ENCODE measurements at places on chromosomes 16 and 17.

GRCh38 chr17:17506181-17506741 lies 10.1 kb upstream of the RASD1 start:
- no peak for DNase-seq

DNA sequence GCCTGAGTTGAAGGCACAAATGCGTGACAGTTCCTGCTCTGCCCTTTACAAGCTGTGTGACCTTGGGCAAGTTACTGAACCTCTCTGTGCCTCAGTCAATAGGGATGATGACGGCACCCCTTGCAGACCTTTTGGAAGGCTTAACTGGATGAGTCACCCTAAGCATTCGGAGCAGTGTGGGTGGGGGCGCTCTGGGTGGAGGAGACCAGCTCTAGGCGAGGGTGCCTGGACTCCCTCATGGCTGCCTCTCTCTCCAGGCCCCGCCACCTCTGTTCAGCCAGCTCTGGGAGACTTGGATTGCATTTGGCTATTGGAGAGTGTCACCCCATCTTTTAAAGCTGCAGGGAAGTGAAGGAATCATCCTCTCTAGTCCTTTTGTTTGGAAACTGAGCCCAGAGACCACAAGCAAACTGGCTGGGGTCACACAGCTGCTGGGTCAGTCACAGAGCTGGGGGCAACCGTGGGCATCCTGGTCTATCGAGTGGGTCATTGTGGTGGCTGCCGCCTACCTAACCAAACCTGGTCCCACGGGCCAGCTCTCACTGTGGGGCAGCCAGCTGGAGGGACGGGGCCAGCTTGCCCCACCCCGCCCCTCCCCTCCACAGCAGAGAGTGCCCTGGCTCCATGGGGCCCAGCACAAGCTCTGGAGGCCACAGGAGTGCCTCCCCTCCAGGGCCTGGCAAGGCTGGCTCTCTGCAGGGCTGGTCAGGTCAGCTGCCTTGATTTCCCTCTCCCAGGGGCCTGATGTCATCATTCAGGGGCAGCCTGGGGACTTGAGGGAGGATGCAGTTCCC lies 20.2 kb upstream of the GSE1 start:
- DNase-seq, result no peak

GRCh38 chr17:46916211-46916610 lies 6.7 kb upstream of the GOSR2 start:
- no peak for DNase-seq

DNA sequence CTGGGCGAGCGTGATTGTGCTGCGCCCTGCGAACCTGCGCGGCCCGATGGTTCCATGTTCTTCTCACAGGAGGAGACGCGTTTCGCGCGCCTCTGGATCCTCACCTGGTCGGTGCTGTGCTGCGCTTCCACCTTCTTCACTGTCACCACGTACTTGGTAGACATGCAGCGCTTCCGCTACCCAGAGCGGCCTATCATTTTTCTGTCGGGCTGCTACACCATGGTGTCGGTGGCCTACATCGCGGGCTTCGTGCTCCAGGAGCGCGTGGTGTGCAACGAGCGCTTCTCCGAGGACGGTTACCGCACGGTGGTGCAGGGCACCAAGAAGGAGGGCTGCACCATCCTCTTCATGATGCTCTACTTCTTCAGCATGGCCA lies 1.0 kb downstream of the FZD2 start:
- no peak for DNase-seq

- no peak for DNase-seq
These were observed 3.7 kb upstream of the VWA3A start for GRCh38 chr16:22088642-22089041.

DNA sequence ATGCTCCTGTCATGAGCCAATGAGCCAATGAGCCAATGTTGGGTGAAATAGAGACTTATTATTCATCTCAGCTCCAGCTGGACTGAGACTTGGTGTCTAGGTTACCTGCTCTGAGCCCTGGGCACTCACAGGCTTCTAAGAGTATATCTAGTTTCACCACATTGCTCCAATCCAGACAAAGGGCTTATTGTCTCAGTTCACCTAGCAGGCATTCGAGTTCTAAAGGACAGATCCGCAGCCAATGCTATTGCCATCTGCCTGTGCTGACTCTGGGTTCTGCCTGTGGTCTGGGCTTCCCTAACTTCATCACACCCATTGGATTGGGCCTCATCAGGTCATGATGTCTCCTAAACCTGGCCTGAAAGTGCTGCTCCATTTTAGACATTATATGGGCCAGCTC lies 66.1 kb upstream of the HS3ST4 start:
- DNase-seq, result no peak

- peak; percentile 13 for DNase-seq
These were observed 41.8 kb downstream of the BRD7 start for GRCh38 chr16:50326835-50327465.

- no peak for DNase-seq
These were observed 133.7 kb upstream of the MON1B start for GRCh38 chr16:77057161-77057774.

DNA sequence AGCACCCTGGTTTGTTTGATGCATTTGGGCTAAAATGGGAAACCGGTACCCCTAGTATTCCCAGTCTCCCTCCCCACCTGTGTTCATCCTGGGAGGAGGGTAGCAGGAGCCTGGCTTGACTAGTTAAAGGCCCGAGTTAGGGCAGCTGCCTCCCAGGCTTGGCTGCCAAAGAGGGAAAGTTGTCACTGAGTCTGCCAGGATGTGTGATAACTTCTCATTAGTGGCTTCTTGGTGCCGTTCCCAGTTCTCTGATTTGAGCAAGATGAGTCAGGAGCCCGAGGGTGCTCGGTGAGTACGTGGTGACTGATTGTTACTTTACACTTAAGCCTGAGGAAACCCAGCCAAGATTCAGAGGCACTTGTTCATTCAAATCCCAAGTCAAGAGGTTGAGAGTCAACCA lies 2.5 kb downstream of the KRT32 start:
- DNase-seq, result peak; percentile 90

GRCh38 chr17:32747856-32748255 lies 129.1 kb downstream of the MYO1D start:
- no peak for DNase-seq

DNA sequence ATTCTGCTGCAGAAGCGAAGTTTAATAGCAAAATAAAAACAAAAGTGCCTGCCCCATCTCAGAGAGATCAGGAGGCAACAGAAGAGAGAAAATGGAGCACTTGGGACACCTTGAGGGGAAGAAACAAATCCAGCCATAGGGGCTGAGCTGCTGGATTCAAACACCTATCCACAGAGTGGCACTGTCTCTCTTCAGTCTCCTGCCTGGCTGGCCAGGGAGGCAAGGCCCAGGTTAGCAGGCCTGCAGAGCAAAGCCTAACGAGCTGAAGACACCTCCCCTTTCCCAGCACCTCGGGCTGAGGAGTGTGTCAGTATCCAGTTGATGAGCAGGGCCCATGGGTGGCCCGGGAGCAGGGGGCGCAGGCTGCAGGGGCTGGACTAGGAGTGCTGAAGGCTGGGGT lies 8.8 kb upstream of the KRT31 start:
- DNase-seq, result no peak

DNA sequence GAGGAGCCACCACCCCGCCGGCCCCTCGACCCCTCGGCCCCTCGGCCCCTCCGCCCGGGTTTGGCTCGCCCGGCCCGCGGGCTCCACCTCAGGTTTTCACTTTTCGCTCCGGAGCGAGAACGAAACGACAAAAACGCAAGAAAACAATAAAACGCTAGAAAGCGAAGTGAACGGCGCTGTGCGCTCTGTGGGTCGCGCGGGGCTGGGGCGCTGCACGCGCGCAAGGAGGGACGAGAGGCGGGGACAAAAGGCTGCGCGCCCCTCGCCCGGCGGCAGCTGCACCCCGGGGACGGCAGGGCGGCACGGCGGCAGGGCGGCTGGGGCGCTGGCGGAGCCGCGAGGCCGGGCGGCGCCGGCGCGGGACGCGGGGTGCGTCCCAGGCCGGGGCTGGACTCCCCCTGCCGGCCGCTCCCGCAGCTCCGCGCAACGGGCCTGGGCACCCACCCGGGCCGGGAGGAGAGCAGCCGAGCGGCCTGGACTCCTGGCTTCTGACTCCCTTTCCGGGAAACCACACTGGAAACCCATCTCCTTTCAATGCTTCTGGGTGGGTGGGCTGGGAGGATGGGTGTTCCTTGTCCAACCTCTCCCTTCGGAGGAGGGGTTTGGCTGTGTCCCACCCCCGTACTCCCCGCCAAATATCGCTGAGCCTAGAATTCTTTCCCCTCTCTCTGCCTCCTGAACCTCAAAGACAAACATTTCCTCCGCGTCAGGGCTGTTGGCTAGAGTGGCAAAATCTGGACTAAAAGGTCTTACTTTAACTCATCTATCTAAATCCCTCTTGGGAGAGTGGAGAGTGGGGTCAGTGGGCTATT lies 9.9 kb downstream of the TBX2 start:
- peak; percentile 75 for DNase-seq

- no peak for DNase-seq
These were observed 122.0 kb downstream of the CLEC16A start for GRCh38 chr16:11066261-11066870.

GRCh38 chr16:55832425-55832772 lies 497 bp downstream of the CES1 start:
- no peak for DNase-seq

DNA sequence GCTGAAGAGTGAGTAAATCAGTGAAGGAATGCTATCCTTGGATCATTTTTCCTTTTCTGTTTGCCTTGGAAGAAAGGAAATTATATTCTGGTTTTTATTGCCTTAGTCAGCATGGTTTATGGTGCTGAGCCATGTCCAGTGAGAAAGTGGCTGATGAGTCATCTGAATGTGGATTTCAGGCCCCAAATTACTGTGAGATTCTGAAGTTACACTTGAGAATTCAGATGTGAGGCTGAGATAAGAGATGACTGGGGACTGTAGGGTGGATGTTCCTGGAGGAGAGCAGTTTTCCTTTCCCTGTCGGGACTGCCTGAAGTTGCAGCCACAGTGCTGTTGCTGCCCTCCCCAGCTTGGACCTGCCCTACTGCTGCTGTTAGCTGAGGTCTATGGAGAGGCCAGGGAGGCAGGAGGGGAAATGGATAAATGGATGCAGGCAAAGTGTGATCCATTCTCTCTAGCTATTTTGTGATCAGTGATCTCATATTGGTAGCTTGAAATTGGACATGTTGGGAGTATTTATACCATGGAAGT lies 4.2 kb upstream of the MAP3K14 start:
- peak; percentile 84 for DNase-seq

- no peak for DNase-seq
These were observed 60.6 kb upstream of the CMIP start for GRCh38 chr16:81384006-81384405.

DNA sequence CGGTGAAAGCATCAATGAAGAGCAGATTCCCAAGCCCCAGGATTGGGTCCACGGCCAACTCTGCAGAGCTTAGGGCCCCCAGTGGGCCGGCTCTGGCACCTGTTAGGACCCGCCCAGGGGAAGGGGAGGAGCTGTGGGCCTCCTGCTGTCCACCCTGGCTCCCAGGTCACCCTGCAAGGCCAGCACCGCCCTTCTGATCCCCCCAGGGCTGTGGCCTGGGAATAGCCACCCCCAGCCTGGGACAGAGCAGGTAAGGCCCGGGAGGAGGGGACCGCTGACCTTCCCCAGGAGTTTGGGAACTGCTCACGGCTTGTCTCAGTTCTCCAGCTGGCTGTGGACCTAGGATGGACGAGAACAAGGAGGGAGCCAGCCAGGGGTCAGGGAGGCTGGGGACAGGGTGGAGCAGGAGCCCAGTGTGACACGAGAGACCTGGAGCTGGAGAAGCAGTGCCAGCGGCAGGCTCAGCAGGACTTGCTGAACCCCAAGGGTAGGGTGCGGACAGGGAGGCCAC lies 39.3 kb upstream of the SLC38A10 start:
- DNase-seq, result no peak

DNA sequence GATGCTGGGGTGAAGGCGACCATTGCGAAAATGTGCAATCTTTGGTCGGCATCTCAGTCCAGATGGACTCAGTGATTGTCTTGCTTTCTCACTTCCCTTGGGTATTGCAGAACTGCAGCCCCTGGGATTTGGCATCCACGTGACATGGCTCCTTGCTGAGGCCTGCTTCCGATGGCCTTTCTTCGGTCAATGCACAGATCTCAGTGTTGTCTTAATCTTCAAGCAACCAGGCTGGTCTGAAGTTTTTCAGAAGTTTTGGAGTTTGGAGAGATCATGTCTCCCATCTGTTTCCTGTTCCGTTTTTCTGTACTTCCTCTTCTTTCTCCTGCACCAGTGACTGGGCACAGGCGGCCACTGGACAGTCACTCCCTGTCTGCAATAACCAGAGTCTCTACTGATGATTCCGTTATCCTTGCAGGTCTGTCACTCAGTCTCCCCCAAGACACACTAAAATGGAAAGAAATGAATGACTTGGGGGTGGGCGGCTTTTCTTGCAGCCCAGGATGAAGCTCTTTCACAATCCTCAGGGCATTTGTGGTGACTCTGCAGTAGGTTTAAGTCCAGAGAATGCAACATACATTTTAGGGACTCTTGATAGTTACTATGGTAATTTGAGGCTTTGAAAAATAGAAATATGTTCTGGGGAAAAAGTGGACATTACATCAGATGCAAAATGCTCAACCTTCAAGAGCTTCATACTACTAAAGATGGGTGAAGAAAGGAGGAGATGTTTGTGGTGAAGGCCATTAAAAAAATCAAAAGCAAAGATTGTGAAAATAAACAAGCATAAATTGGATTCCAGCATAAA lies 106.3 kb upstream of the ZFHX3 start:
- DNase-seq, result no peak

GRCh38 chr17:69565447-69565846 lies 150.9 kb downstream of the MAP2K6 start:
- no peak for DNase-seq

DNA sequence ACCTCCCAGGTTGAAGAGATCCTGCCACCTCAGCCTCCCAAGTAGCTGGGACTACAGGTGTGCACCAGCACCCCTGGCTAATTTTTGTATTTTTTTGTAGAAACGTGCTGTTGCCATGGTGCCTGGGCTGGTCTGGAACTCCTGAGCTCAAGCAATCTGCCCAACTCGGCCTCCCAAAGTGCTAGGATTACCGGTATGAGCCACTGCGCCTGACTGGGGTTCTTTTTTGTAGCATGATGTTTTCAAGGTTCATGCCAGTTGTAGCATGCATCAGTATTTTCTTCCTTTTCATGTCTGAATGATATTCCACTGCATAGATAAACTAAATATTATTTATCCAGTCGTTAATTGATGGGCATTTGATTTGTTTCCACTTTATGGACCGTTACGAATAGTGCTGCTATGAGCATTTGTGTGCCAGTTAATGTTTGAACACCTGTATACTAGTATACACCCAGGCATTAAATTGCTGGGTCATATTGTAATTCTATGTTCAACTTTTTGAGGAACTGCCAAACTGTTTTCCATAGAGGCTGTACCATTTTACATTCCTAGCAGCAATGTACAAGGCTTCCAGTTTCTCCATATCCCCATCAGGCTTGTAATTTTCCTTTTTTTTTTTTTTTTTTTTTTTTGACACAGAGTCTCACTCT lies 24.8 kb upstream of the CEP20 start:
- no peak for DNase-seq

All from myocyte (in vitro differentiated cells).